CD4-positive, alpha-beta T cell treated with Interleukin-6 for 4 hours (primary cell): ENCODE measurements at places on chromosomes 2 and 18.

DNA sequence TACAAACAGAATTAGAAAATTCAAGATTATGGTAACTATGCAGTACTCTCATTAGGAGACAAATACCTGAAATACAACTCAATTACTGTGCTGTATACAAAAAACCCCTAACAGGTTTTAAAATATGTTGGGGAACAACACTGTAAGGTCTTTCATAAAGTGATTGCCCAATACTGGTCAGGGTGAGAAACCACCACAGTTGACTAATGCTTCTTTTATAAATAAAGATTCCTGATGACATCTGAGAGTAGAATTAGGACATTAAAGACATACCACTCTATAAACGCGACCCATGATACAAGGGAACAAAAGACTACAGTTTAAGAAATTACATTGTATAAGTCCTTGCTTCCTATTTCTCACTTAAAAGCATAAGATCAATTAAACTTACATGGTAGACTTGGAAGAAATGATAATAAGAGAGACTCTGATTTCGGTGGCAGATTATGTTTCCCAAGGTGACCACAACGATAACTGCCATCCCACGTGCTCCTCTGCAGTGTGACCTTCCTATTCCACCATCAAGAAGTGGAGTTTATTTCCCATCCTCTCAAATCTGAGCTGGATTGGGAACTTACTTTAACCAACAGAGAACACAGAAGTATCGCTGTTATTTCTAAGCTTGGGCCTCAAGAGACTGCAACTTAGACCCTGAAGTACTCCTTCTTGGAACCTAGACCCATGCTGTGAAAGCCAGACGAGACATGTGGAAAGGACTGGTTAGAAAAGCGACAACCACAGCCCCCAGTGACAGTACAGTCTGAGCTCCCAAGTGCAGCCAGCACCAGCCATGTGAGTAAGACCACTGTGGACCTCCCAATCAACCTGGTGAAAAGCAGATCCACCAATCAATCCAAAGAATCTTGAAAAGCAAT, 52.3 kb downstream of the ZNF521 start:
- DNase-seq = no peak

DNA sequence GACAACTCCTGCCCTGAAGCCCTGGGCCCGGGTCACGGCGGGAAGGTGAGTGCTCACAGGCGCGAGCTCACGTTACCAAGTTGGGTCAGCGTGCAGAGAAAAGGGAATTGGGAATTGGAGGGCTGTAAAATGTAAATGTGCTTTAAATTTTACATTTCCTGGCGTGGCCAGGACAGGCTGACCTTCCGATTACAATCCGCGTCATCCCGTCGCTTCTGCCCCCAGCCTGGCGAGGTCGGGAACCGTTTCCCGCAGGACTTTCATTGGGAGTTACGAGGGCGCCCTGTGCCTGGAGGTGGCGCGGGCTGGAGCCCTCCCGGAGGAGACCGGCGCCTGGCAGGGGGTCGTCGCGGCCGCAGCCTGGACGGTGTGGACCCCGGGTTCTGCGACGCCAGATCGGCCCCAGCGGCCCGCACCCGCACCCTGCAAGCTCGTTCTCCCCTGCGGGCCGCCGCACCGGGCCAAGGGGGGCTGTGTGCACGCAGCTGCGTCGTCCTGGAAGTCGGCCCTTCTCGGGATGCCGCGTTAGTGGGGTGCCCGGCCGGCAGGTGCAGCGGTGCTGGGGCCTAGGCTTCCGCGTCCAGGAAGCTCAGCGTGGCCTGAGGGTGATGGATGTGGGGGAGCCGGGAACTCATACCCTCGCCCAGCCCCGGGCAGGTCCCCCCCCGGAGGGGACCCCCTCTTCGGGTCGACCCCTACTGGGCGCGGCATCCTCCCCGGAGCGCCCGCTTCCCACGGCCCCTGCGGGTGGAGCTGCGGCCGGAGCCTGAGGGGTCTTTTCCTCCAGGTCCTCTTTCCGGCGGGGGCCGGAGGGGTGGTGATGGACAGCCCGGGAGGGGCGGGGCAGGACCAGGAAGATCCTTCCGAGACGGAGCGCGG, 63.9 kb downstream of the LRRFIP1 start:
- DNase-seq = peak; percentile 60

- DNase-seq = peak; percentile 86
Observed at GRCh38 chr2:58046585-58047372, at the start of gene VRK2. VRK2 (plus strand) TSS chr2:58046806; CDS start chr2:58048832, 2,026 bp downstream.

DNA sequence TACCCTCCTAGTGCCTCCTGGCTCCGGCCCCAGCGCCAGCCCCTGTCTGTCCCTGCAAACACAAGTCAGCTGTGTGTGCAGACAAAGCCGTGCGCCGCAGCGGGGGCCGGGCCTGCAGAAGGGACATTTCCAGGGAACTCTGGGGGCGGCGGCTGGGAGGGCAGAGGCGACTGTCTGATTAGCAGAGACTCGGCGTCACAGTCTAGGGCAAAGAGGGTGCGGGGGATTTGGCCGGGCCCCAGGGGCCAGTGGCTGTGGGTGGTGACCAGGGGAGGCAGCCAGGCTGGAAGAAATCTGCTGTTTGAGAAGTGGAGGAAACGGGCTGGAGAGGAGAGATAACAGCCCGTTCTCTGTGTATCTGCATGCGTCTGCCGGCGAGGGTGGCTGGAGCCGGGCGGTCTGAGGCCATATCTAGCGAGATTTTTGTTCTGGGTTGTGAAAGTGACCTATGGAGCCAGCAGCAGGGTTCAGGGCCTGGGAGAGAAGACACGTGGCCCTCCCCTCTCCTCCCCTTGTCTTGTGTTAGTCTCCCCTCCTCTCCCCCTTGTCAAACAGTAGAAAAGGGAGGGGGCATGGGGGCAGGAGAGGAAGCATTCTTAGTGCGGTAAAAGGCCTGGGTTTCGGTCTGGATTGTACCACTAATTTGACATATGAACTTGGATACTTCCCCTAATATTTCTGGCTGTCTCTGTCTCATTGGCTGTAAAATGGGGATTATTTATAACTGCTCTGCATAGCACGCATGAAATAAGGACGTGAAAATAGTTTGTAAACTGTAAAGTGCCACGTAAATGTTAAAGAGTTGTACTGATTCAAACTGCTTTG, 169.4 kb downstream of the SMAD7 start:
- DNase-seq = no peak

GRCh38 chr18:62037012-62037742, 144.4 kb upstream of the RNF152 start:
- DNase-seq = no peak

DNA sequence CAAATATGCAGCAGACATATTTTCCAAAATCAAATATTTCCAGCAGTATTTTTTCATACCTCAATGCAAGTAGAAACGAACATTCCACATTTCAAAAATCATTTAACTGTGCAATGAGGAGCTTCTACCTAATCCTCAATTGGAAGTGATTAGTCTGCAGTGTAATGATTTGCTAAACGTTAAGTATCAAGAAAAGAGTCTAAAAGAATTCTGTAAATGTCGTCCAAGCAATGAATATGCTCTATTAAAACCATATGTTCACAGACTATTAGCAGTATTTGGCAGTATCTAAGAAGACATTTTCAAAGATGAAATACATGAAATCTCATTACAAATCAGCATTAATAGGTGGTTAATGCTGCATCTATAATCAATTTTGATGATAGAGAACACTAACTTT, 15.9 kb downstream of the DYM start:
- no peak for DNase-seq

DNA sequence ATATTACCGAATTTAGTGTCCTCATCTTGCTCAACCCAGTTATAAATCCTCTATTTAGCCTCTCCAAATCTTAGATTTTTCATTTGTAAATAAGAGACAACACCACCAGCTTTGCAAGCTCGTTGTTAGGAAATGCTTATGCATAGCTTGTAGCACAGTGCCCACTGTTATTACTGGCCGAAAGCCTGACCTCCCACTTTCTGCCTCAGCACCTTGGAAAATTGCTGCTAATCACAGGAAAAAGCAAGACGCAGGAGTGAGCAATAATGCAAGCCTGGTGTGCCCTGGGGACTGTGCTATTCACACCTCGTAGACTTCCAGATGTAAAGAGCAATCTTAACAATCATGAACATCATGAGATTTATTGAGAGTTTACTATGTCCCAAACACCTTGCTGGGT, 124.2 kb upstream of the ARL4C start:
- DNase-seq = no peak

DNA sequence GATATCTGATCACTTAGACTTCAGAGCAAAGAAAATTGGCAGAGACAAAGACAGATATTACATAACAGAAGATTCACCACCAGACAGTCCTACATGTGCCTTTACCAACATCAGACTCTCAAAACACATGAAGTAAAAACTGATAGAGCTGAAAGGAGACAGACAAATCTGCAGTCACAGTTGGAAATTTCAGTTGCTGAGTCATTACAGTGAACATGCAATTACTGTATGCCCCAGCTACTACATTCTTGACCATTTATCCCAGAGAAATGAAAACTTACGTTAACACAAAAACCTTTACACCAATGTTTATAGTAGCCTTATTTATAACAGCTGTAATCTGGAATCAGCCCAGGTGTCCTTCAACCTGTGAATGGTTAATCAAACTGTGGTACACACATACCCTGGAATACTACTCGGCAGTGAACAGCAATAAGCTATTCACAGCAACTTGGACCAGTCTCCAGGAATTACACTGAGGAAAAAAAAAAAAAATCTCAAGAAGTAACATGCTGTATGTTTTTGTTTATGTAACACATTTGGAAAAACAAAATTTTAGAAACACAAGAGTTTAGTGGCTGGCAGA, 7.5 kb upstream of the SCLY start:
- no peak for DNase-seq

- no peak for DNase-seq
Observed at GRCh38 chr2:132667706-132668105, 2.3 kb downstream of the LYPD1 start.

GRCh38 chr2:16613539-16614011, 52.1 kb downstream of the CYRIA start:
- DNase-seq = no peak

DNA sequence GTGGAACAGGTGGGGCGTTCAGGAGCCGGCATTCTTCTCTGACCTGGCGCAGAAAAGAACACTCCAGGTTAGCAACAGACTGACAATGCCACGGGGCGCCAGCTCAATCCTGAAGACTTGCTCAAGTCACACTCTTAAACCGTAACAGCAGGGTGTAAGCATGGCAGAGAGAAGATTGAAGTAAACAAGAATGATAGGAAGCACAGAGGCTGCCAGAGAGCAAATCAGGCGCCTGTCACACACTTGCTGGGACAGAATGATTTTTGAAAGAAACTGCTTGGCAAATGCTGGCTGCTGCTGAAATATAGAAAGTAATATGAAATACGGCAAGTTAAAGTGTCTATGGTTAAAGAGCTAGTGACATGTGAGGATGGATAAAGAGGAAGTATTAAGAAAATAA, 80.5 kb downstream of the MEP1B start:
- DNase-seq = no peak

DNA sequence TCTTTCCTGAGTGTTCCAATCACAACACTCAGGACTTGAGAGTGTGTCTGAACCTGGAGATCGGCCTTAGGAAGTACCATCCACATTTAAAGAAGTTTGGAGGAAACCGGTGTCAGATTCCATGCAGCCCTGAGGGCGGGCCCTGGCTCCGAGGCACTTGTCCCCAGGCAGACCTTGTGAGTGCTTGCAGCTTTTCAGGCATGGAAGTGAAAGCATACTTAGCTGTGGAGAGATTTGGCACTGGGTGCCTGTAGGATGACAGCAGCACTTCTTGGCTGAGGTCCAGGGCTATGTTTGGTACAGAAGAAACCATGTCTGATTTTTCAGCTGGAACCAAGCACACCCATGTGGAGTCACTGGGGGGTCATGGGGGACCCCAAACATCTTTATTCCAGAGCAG, 230.8 kb downstream of the SEPTIN10 start:
- no peak for DNase-seq

GRCh38 chr2:50196775-50197480, 835.0 kb downstream of the NRXN1 start:
- no peak for DNase-seq

DNA sequence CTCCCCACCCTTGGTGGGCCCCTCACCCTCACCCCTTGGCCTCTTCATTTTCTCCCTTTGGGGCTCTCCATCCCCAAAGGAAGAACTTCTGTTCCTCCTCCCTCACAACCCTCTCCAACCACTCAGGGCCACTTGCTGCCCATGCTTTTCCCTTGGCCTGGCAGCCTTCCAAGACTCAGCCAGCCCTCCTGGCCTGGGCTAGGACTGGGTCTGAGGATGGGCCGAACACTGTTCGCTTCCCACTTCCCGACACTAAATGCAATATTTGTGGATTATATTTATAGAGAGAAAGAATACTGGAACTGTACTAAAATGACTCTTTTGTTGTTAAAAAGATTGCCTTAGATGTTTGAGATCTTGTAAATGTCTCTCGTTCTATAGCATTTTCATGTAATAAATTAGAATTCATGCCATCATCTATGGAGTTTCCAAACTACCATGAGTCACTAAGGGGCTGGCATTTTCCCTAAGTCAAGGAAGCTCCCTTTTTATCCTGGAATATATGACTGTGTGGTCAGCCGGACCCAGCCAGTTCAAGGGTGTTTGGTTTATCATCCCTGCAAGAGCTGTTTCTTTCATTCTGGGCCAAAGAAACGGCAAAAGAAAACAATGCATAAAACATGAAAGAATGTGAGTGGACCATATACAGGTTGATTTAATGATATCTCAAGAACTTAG, 3.8 kb downstream of the CXCR2 start:
- DNase-seq = no peak

GRCh38 chr2:240146141-240146561, 5.7 kb upstream of the OTOS start:
- DNase-seq = no peak

- no peak for DNase-seq
Observed at GRCh38 chr2:15560140-15560987, 770 bp downstream of the NBAS start.

- no peak for DNase-seq
Observed at GRCh38 chr18:3330622-3331021, 68.7 kb downstream of the MYL12B start.

GRCh38 chr2:226728996-226729395, 70.6 kb downstream of the IRS1 start:
- DNase-seq = no peak

GRCh38 chr2:176691471-176691870, 422.2 kb downstream of the MTX2 start:
- DNase-seq = no peak

GRCh38 chr2:96528006-96528699, 8.4 kb upstream of the ARID5A start:
- peak; percentile 81 for DNase-seq
